ENCODE measurements at places on chromosomes 12 and 14.
A peak's percentile ranks its signal among the peaks of the same experiment; 100 is the strongest.

- no peak for DNase-seq
Observed at GRCh38 chr12:54349036-54349435, 15.2 kb downstream of the GPR84 start.

DNA sequence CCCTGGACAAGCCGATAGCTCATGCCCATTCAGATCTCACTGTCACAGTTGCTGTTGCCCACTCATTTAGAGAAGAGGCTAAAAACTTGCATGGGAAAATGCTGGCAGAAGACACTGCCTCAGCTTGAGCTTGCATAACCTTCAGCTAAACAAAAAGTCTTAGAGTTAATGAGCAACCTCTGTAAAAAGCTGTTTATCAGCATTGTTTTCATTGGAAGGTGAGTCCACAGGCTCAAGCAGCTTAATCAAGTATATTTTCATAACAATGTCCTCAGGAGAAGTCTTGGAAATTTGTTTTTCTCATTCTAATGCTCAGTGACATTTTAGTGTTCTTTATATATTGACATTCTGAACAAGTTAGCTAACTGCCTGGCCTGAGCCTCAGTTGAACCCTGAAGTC, 872.9 kb downstream of the TMTC2 start:
- DNase-seq = no peak

GRCh38 chr12:93107514-93108312, 178.6 kb upstream of the EEA1 start:
- no peak for DNase-seq

- DNase-seq = no peak
Observed at GRCh38 chr12:57759360-57759980, 4.6 kb downstream of the MARCHF9 start.

DNA sequence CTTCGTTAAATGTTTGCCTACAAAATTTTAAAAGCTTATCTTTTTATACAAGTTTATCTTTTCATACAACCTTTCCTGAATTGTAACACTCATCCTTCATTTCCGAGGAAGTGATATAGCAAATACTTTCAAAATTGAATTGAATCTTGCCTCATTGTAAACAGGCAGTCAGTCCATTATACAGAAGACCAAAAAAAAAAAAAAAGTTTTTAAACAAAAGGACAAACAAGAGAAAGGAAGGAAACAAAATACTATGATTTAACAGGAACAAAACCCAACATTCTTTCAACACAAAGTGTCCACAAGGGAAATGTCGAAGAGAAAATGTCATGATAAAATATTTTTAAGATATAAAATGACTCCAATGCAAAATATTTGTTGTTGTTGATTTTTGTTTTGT, 8.5 kb downstream of the ATF7 start:
- DNase-seq = no peak

DNA sequence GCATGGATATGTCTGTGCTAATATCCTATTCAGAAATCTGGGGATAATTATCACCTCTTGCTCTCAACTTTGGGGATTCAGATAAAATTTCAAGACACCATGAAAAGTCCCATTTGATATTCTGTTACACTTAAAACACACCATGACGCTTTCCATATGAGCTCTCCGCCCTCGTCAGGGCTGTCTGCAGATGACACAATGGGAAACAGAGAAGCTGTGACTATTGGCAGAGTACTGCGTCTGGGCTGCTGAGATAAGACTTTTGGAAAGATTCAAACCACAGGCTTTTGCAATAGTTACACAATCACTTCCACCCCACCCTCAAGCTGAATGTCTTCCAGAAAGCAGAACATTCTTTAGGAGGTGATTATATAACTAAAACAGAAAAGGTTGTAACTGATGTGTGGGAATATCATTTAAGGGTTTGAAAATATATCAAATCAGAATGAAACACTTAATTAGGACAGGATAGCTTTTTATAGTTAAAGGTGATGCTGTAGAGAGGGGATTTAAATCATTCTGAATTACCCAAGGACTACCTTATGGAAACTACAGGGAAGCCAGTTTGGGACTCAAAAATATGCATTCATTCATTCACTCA, 75.3 kb upstream of the TMPO start:
- peak; percentile 76 for DNase-seq

DNA sequence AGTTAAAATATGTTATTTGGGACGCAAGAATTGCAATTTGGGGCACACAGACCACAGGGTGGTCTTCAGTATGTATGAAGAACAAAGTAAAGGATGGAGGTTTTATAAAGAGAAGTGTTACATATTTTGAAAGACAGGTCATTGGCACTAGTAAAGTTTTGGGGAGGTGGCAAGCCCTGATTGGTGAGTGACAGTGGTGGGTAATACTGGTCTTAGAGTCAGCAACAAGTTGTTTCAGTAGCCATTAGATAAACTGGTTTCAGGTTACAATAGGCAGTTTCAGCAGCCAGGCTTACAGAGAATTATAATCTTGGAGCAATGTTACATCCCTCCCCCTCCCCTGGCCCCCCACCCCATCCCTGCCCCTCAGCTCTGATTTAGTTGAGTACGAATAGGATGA, 17.5 kb downstream of the MARK3 start:
- DNase-seq = no peak

DNA sequence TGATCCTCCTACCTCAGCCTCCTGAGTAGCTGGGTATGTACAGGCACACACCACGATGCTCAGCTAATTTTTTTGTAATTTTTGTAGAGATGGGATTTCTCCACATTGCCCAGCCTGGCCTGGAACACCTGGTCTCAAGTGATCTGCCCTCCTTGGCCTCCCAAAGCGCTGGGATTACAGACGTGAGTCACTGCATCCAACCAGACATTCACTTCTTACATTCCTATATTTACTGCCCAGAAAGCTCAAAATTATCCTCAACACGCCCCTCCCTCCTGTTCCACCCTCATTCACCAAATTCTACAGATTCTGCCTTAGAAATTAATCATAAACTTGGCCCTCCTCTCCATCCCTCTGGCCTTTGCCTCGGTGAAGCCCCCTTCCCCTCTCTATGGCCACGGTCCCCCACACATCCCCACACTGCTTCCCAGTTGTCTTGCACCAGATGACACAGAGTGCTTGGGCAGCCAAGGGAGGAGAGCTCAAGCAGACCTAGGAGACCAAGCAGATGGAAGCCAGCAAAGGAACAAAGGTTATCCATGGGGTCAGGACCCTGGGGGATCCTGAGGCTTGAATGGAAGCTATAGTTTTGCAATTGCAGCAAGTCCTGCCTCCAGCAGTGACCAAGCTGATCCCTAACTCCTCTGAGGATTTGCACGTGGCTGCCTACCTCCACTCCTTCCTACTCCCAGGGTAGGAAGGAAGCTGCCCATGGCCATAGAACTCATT, 213.2 kb upstream of the FOXN3 start:
- DNase-seq = no peak

DNA sequence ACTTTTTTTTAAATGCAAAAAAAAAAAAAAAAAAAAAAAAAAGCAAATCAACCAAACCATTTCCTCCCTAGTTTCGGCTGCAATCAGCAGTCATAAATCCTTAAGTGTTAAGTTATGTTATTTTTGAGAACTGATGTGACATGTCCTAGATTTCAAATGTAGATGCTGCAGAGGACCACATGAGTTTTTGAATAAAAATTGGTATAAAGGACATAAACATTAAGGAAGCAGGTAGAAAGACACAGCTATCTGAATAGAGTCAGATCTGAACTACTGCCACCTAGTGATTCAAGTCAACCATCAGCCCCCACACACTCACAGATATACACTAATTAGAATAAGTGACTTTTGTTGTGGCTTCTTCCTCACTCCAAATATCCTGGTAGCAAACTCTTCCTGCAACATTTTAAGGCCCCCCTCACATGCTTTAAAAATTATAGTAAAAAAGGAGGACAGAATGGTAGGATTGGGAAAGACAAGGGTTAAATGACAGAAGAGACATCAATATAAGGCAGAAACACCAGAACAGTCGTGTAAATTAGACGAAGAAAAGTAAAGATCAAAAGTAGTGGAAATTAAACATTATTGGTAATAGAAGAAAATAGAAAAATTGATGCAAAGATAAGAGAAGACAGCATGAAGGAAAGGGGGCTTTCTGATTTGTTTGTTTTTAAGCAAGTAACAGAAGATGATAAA, 394.5 kb upstream of the ATP2B1 start:
- no peak for DNase-seq

GRCh38 chr12:6603095-6603567, 4.0 kb downstream of the CHD4 start:
- DNase-seq = peak; percentile 48

DNA sequence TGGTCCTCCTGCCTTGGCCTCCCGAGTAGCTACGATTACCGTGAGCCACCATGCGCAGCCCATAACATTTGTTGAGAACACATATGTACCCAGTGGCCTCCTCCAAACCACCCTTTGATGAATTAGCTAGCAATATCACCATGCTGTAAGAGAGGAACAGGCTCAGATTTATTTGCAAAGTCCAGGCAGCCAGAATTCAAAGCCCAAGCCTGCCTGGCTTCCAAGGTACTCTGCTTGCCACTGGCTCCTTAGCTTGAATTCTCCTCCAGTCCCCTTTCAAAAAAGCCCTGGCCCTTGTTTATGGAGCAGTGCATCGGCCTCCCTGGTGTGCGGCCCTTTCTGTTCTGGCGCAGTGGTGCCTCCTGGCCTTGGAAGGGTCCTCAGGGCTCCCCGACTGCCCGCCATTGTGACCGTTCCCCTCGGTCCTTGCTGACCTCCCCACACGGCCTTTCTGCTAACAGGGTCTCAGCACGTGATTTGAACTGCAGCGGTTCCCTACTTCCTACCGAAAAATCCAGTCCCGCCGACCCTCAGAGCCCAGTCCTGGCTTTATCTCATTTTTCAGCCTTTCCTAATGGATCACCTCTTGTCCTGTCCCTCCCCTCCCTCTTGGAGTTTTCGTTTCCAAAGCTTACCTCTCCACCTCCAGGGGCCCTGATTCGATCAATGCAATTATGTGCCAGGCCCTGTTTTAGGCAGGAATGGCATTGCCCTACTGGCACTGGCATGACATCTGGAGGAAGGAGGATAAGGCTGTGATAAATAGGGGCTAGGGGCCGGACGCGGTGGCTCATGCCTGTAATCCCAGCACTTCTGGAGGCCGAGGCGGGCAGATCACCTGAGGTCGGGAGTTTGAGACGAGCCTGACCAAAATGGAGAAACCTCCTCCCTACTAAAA, 22.0 kb downstream of the SLC25A29 start:
- no peak for DNase-seq

DNA sequence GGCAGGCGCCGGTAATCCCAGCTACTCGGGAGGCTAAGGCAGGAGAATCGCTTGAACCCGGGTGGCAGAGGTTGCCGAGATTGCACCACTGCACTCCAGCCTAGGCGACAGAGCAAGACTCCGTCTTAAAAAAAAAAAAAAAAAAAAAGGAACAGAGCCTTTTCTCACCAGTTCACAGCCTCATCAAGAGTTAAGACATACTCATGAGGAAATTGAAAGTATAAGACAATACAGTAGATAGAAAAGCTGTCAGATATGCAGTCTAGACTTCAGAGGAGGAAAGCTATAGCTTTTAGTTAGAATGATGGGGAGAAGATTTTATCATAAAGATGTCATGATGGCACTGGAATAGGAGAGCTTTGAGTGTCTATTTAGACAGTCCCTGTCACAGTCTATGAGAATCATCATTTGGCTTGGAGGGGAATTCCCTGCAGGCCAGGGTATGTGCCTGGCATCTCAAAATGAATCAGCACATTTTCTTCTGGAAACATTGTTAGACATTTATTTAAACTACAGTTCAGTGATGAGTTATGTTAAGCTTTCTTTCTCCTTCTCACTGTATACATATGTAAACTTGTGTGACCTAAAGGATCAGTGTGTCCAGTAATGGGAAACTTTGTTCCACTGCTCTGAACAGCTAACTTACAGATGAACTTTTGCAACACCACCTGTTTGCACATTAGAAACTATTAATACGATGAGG, 2.9 kb upstream of the RAB35 start:
- DNase-seq = no peak

DNA sequence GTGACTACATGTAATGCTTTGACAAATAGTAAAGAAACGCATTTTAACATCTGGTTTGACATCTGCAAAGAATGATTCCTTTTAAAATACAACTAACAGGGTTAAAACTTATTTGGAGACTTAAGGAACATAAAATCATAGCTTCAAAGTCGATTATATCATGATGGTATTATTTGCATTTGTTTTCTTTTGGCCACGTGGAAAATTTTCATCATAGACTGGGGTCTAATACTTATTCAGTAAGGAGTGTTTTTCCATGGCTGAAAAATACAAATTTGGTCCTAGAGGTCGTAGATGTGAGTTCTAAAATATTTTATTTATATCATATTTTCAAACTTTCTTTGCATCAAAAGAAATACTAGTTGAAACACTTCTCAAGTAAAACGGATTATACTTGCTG, 31.5 kb upstream of the LMNTD1 start:
- DNase-seq = no peak

GRCh38 chr14:42804141-42804540, 1197.5 kb downstream of the LRFN5 start:
- no peak for DNase-seq

DNA sequence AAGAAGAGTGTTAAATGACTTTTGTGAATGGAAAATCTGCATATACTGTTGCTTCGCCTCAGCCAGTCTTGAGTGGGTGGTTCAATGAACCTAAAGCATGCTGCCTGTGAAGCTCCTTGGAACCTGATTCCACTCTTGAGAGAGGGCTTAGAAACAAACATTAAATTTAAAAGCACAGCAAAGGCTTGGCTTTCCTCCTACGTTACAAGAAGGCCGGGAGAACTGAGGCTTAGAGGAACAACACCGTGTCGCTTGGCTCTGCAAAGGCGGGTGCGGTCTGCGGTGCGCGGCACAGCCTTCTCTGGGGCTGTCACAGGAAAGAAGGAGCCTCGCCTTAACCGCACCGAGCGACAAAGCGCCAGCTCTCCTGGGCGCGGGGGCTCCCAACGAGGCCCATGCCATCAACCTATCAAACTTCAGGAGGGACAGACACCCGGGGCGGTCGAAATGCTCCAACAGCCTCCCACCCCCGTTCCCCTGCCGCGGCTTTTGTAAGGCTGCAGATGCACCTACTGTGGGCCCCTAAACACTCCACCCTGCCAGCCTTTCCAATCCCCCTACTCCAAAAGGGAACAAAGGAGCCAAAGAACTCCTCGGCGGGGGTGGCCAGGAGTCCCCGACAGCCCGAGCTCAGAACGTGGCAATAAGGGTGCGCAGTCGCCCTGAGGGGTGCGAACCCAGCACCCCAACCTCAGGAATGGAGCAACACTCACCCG, 729 bp downstream of the OSBPL8 start:
- peak; percentile 80 for DNase-seq

DNA sequence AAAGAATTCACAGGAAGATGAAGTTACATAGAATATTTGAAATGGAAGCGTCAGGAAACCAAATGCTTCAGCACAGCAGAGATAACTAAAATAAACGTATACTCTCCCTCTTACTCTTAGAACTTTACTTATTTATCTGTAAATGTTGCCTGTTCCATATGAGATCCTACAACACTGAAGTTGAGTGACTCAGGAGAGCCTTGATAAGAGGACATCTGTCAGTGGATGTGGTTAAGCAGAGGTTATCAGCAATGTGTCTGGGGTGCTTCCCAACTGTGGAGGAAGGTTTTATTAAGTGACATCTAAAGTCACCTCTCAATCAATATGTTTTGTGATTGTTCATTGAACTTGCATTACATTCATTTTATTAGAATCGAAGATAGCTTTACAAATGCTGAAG, 81.9 kb downstream of the NEDD1 start:
- no peak for DNase-seq

GRCh38 chr12:2627835-2628191, 167.0 kb upstream of the FKBP4 start:
- DNase-seq = no peak
